ENCODE measurements at places on chromosomes 4 and X.

DNA sequence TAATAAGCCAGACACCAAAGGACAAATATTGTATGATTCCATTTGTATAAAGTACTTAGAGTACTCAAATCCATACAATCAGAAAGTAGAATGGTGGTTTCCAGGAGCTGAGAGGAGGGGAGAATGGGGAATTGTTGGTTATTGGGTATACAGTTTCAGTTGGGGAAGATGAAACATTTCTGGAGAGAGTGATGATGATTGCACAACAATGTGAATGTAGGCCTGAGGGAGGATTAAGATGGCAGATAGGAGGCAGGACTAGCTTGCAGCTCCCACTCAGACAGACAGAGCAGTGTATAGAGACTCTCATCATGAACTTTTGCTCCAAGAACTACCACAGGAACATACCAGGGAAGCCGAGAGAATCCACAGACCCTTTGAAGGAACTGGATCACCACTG is 75.7 kb upstream of the PAK3 start:
- ATAC-seq = no peak

- ATAC-seq = no peak
Observed at GRCh38 chrX:41499984-41500383, 52.8 kb downstream of the NYX start.

GRCh38 chrX:130413415-130413814 is 11.6 kb downstream of the RBMX2 start:
- ATAC-seq = peak; percentile 61

- no peak for ATAC-seq
Observed at GRCh38 chr4:152448854-152449253, 87.0 kb downstream of the FBXW7 start.
